Fibroblast of the aortic adventitia (primary cell): ENCODE measurements at places on chromosomes 1 and 21. TPM values are rescaled to one million over a fixed set of nuclear protein-coding genes. Genes with fewer than 3 reads are reported as not detected.

Gene ICOSLG
- total RNA-seq = 0.09 TPM in 1 of 2 replicates, not detected in the other

Gene NTMT2
- not detected in 2 replicates for total RNA-seq

Gene RORC
- total RNA-seq = not detected in 2 replicates

Gene LAMB3
- 5.9 and 10.3 TPM in 2 replicates for total RNA-seq

Gene DMBX1
- total RNA-seq = not detected in 2 replicates

Gene PDC
- total RNA-seq = 0.27 TPM in 1 of 2 replicates, not detected in the other

Gene FHAD1
- 0.63 and 0.74 TPM in 2 replicates for total RNA-seq

Gene EDN2
- not detected in 2 replicates for total RNA-seq

Gene TTC34
- total RNA-seq = 0.27 and 0.41 TPM in 2 replicates

DNA sequence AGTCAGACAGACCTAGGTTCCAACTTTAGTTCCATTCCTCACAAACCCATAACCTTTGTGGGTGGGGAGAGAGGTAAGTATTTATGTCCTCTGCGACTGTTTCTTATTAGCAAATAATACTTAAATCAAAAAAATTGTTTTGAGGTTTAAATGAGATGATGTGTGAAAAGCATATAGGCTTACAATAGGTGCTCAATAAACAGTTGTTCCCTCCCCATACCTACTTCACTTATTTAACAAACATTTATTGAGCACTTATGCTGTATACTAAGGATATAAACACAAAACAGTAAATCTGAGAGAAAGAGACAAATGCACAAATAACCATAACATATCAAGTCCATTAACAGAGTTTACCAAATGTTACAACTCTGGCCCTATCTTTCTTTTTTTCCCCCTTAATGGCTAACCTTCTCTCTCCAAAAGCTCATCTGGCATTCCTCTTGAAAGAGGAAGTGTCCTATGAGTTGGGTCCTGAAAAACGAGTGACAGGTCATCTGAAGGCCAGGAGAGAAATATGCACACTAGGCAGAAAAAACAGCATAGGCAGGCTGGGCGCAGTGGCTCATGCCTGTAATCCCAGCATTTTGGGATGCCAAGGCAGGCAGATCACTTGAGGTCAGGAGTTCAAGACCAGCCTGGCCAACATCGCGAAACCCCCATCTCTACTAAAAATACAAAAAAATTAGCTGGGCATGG is 10.3 kb downstream of the PIGM start:
- no peak for DNase-seq

DNA sequence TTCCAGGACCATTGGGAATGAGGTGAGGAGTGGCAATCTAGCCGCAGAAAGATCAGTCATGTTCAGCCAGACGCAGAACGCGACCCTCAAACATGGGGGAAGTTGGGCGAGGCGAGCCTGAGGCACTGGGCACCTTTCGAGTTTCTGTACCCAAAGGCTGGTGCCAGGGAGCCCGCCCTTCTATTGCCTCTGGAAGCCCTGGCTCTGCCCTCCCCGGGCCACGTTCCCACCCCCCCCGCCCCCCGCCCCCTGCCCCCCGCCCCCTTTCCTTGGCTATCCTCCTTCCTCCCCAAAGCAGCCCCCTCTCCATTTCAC is 2.2 kb upstream of the ZBTB7B start:
- DNase-seq = no peak

GRCh38 chr21:44686843-44687561 is 5.0 kb upstream of the KRTAP12-1 start:
- no peak for DNase-seq

GRCh38 chr1:180431683-180432082 is 70.7 kb downstream of the ACBD6 start:
- no peak for DNase-seq

- no peak for DNase-seq
Measured at GRCh38 chr1:76950306-76950705, 83.0 kb downstream of the ST6GALNAC5 start.

DNA sequence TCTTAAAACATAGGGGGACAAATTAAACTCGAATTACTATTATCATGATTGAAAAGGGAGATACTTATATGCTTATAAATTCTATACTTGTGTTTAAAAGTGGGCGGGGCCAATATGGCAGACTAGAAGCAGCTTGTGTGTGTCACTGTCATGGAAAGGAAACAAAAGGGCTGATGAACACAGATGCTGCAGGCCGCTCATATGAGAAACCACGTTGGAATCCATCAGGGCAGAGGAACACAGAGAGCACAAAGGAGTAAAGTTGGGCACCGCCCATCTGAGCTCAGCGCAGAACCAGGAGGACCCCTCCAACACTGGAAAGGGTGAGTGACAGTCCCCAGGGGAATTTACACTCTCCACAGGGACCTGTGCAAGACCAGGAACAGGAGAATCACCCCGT is 107.0 kb downstream of the SLC5A9 start:
- DNase-seq = peak; percentile 36

DNA sequence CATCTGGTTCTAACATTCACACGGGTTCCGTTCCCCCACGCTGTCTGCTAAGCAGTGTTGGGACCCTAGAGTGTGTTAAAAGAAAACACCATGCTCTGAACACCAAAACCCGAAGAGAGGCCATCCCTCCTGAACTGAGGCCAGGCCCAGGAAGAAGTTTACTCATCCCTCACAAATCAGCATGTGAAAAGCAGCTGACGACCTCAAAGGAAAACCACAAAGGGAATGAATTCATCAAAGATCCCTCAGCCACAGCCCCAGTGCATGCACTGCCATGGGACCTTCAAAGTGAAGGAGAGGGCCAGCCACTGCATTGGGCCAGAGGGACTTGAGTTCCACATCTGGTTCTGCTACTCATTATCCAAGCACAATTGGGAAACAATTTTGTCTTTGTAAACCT is 7.0 kb upstream of the PSEN2 start:
- peak; percentile 60 for DNase-seq

GRCh38 chr1:95003433-95003738 is 69.4 kb downstream of the ALG14 start:
- DNase-seq = no peak

- peak; percentile 27 for DNase-seq
Measured at GRCh38 chr1:35936838-35937237, 5.9 kb downstream of the AGO3 start.

DNA sequence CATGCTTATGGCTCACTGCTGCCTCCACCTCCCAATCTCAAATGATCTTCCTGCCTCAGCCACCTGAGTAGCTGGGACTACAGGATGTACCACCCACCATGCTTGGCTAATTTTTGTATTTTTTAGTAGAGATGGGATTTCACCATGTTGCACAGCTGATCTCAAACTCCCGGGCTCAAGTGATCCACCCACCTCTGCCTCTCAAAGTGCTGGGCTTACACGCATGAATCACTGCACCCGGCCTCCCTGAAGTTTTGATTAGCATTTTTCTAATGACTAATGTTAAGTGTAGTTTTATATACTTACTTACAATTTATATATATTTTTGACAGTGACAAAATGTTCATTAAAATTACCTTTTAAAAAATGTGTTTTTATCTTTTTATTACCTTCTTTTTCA is 41.1 kb downstream of the ZNF678 start:
- DNase-seq = no peak

- DNase-seq = peak; percentile 61
Measured at GRCh38 chr1:61692155-61692800, 32.7 kb downstream of the TM2D1 start.

DNA sequence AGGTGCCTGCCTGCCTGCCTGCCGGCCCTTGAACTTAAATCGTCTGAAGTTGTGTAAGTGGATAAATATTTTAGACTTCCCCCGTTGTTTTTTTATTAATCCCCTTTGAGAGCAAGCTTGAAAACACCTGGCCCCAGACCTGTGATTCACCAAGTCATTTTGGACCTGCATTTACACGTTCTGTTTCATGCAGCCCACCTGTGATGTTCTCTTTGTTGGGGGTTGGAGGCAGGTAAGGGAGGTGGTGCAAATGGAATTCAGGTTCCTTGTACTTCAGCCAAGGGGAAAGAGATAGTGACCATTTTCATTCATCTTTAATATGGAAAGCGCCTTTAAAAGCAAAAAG is 1.2 kb downstream of the SLC37A1 start:
- no peak for DNase-seq

DNA sequence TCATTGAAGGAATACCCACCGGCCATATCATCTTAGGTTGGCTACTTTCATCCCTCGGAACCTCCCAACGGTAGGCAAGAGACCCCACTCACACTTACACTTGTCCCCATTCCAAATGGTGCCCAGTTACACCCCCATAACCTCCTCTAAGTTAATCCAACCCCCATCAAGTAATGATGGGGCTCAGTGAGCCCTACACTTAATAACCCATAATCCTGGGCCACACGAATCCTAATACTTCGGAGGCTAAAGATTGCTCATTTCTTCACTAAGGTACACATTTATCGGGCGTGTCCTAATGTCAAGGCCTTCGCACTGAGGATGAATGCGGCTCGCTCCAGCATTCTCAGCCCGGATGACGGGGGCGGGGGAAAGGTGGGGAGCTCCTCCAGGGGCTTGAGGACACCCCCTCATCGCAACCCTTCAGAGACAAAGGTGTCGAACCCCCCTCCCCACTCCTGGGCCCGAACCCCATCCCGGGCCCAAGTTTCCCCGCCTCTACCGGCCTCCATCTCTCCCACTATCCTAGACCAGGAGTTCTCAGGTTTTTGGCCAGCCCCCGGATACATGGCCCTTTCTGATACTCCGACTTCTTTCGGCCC is 435 bp downstream of the ILF2 start:
- DNase-seq = no peak

DNA sequence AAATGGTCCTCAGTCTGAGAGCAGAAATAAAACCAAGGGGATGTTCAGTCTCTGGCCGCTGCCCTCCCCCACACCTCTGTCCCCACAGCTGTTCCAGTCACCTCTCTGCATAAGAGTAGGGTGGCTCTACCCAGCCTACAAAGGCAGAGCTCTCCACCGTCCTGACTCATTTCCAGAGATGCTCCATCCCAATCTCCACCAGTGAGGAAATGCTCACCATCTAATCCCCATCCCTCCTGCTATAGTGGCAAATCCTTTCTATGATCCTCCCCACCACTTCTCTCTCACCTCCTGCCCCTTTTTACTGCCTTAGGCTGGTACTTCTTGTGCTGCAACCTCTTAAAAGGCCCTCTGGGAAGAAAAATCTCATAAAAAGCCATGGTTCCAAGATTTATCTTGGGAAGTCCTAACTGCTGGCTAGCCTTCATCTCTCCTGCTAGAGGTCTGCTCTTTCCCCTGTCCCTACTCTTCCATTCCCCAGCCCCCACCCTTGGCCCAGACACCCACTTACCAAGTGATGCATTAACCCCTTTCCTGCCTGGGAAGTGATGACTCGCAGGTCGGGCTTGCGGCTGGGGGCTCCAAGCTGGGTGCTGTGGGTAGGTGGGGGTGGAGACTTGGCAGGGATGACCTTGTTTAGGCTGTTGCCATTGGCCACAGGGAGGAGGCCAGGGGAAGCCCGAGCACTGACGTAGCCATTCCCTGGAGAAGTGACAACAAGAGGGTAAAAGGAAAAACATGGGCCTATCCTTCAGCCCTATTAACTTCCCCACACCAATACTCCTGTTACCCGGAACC is 23.9 kb downstream of the MEF2D start:
- DNase-seq = peak; percentile 79

GRCh38 chr1:101259744-101260148 is 22.9 kb downstream of the S1PR1 start:
- peak; percentile 89 for DNase-seq

DNA sequence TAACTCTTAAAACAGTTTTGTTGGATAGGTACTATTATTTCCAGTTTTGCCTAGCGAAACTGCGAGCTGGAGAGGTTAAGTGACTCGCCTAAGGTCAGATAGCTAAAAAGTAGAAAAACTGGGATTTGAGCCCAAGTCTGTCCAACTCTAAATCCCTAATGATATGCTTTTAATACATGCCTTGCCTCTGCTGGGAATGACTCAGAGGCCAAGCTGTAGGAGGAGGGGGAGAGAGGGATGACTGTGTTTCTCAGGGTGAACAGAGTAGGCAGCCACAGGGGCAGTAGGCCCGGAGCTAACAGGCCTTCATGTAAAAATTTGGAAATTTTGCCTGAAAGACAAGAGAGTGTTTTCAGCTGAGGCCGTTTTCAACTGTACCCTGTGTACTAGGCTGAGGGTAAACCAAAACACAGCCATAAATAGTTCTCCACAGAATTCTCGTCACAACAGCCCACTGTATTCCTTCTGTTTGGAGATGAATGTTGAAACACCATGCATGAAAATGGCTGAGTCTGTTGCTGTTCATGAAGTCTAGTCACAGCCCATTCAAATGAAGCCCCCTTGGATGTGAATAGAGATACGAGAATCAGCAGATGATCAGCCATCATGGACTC is 107.5 kb upstream of the HOOK1 start:
- DNase-seq = peak; percentile 97

DNA sequence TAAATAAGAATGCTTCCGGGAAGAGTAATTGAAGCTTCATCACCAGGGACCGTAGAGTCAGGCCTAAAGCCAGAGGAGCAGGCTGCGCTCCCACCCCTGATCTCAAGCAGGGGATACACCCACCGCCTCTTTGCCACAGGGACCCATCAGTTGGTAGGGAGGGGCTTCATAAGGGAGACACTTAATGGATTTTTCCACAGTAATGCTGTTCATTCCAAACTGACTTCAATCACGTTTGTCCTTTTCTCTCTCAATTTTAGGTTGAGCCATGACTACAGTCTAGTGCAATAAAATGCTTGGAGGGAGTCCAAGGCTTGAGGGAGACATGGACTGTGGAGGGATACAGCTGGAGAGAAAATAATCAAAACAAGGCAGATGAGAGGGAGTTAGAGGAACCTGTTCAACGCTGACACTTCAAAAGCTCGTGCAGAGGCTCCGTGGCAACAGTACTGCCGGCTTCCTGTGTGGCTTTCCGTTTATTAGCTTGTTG is 111.5 kb downstream of the SEC16B start:
- DNase-seq = peak; percentile 26

GRCh38 chr21:37546949-37547614 is 180.5 kb downstream of the DYRK1A start:
- peak; percentile 20 for DNase-seq
